ENCODE measurements at places on chromosomes 5 and 9. TPM values are rescaled to one million over a fixed set of nuclear protein-coding genes. Genes with fewer than 3 reads are reported as not detected.

MYMK gene
- not detected for total RNA-seq

DND1 gene
- 3.7 TPM for total RNA-seq

C9orf50 gene
- not detected for total RNA-seq

ANKRA2 gene
- 36.4 TPM for total RNA-seq

PHF24 gene
- 1.1 TPM for total RNA-seq

LCN9 gene
- not detected for total RNA-seq

CTSV gene
- total RNA-seq, result 1.3 TPM

HK3 gene
- 0.81 TPM for total RNA-seq

TICAM2 gene
- total RNA-seq, result 2.1 TPM

ACTBL2 gene
- total RNA-seq, result not detected

PCDHA4 gene
- total RNA-seq, result not detected

SLC22A4 gene
- 1.8 TPM for total RNA-seq

ZNF658 gene
- total RNA-seq, result 2.3 TPM

FAM163B gene
- total RNA-seq, result not detected

PCDHB7 gene
- not detected for total RNA-seq

ZNF883 gene
- 0.89 TPM for total RNA-seq

APBB3 gene
- total RNA-seq, result 38.2 TPM

PFN3 gene
- total RNA-seq, result not detected

COL5A1 gene
- total RNA-seq, result not detected

NUDT2 gene
- total RNA-seq, result 27.2 TPM

CDC25C gene
- total RNA-seq, result 30.1 TPM

SLC24A2 gene
- not detected for total RNA-seq

ANKRD31 gene
- 0.65 TPM for total RNA-seq

PRLR gene
- not detected for total RNA-seq

F2RL1 gene
- 1.7 TPM for total RNA-seq

TAF11L12 gene
- total RNA-seq, result not detected

STPG3 gene
- total RNA-seq, result 0.63 TPM

IL7R gene
- 102 TPM for total RNA-seq

PGM5 gene
- total RNA-seq, result not detected

NR5A1 gene
- not detected for total RNA-seq

SOWAHA gene
- total RNA-seq, result not detected

MLANA gene
- total RNA-seq, result not detected

MRPL22 gene
- 67.5 TPM for total RNA-seq

SAPCD2 gene
- 6.6 TPM for total RNA-seq

PCDHGA9 gene
- 0.09 TPM for total RNA-seq

CAPSL gene
- total RNA-seq, result 1.3 TPM

PCDHA12 gene
- not detected for total RNA-seq

SLC23A1 gene
- 2.8 TPM for total RNA-seq

TRIM7 gene
- 2.9 TPM for total RNA-seq

FRMD3 gene
- total RNA-seq, result 0.46 TPM

ORM2 gene
- total RNA-seq, result not detected

CKMT2 gene
- total RNA-seq, result not detected

NEURL1B gene
- 0.29 TPM for total RNA-seq

MZB1 gene
- total RNA-seq, result 27.3 TPM

ADRB2 gene
- 0.60 TPM for total RNA-seq

TXNDC8 gene
- total RNA-seq, result not detected

Data from activated T-cell treated with anti-CD3 and anti-CD28 coated beads, Interleukin-2, amount 50 U/mL, for 72 hours (primary cell).